ENCODE measurements at places on chromosomes 1 and 21.

DNA sequence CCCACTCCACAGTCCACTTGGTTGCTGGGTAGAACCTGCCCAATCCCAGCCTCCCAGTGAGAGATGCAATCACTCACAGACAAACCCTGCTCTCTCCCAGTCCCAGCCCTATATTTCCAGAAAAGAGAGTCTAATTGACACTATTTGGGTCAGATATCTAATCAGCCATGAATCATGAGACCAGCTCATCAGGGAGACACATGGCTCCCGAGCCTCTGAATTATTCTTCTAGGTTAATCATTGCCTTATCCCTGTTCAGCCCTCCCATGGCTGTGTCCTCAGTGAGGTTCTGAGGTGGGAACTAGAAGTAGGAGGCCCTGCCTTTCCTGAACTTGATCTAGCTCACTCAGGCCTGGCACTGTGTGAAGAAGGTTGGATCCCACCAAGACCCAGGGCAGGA, 49.9 kb upstream of the ZC3H12A start:
- DNase-seq: no peak

DNA sequence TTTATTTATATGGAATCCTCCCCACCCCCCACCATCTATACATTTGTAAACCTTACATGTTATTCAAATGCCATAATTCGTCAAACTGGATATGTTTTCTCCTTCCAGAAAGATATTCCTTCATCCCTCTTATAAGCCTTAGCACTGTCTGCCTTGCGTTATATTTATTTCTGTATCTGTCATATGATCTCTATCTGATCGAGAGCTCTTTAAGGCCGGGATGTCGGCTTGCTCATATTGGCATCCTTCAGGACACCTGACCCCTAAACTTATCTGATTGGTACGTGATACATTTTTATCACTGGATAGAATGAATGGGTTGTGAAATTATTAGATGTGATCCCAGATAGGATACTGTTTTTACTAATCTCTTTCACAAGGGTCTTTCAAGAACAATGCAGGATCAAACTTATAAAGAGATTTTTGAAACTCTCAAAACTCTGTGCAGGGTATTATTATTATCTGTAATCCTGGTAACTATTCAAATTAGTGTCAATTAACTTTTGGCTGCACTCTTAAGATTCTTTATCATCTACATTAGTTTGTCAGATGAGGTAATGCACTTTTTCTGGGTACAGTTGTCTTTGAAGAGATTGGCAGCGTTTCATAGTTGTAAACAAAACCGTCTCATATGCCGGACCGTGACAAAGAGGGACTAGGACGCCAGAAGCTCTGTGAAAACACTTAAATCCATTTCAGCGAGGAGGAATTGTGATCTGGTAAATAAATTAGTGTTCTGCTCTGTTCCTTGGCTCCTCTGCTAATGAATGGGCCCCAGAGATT, 152.0 kb downstream of the KIF26B start:
- no peak for DNase-seq

DNA sequence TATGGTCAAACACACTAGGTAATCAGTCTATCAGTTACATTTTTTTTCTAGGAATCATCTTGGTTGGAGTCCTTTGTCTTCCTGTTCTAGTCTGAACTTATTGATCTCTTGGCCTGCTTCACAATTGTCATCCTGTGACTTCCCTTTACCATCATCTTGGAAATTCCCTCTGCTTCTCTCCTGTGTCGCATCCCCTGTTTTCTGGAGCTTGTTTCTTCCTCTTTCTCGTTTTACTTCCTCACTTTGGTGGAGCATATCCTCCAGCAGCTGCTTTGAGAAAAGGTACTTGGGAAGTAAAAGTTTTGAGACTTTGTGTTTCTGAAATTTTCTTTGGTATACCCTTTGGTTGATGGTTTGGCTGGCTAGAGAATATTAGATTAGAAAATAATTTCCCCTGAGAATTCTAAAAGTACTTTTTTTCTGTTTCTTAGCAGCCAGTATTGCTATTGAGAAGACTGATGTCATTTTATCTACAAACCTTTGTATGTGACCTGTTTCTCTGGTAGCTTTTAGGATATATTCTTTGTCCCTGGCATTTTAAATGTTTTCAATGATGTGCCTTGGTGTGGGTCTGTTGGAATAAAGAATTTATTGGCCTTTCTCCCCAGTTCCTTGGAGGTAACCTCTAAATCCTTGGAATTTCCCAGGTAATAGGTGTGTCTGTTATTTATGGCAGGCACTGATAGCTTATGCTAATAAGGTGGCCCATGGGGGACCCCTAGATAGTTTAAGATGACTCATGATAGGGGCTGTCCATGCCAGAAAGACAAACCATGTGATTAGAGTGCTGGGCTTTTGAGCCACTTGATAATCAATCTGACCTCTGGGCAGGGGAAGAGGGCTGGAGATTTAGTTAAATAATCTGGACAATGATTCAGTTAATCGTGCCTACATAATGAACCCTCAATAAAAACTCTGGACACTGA, 6.1 kb upstream of the MYCL start:
- no peak for DNase-seq

GRCh38 chr1:172176206-172176605, 244.3 kb upstream of the C1orf105 start:
- no peak for DNase-seq

DNA sequence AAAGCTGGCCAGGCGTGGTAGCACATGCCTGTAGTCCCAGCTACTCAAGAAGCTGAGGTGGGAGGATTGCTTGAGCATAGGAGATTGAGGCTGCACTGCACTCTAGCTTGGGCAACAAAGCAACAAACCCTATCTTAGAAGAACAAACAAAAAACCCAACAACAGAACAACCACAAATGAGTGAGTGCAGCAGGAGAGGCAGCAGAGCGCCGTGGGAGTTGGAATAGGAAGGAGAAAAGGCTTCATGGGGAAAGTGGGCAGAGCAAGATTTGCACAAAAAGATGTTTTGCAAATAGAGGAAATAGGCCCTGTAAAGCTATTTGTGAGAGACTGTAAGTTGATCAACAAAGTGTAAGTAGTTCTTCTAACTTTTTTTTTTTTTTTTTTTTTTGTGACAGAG, 19.6 kb downstream of the SMAP2 start:
- no peak for DNase-seq

DNA sequence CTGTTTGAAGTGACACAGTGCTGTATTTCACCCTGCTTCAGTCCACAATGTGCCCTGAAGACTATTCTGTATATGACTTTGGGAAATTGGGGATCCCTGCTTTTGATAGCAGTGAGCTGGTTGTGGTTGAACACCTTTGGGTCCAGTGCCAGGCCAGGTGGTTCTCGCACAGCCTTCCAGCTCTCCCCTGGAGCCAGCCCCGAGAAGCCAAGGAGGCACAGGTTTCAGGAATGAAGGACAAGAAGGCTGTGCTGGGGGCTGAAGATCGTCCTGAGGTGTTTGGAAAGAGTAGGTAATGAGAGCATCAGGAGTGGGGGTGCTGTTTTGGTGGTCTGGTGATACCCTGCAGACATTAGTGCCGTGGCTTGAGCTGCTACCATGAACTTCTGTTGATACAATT, 131.4 kb upstream of the COL6A1 start:
- DNase-seq: no peak

DNA sequence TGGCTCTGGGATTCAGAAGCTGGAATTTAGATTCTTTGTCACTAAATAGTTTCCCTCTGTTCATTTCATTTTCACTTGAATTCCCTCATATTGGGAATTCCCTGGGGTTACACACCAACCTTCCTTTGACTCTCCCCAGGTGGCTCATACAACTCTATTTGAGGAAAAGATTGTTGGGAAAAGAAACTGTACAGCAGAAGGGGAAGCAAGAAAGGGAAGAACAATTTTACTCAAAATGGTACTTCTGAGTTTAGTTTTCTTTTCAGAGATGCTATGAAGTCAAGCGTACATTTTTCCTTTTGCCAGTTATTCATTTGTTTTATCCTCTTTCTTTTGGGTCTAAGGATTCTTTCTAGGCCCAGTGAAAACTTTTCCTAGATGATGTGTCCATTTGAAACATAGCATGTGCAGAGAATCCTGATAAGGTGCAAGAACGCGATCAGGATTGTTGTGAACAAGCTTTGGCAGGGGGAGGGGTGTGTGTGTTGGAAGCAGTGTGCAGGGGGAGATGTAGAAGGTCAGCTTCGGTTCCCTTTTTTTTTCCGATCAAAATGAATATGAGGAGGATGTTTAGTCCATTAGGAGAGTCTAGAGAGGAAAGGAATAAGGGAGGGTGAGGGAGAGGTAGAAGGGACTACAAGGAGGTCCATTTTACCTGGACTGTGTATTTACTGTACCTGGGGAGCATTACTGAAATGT, 26.8 kb upstream of the CD1D start:
- no peak for DNase-seq

- DNase-seq: no peak
Observed at GRCh38 chr1:205319081-205320018, 2.2 kb downstream of the NUAK2 start.

DNA sequence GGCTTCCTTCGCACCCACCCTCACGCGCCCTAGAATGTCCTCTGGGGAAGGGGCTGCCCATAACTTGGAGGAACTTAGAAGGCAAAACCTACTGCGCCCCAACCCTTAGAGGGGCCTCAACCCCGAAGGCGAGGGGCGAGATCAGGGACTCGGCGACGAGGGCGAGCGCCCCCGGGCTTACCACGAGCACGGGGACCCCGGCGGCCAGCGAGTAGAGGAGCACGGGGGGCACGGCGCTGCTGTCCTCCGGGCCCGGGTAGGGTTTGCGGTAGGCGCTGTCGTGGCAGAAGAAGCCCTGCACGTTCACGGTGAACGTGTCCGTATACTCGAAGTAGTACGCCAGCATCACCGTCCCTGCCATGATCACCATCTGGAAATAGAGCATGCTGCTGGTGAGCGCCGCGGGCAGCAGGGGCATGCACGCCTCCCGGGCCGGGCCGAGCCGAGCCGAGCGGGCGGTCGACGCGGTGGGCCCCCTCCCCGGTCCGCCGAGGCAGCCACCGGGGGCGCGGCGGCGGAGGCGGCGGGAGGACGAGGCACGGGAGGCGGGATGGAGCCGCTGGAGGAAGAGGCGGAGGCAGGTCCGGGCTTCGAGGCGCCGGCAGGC, 304 bp downstream of the PLPPR5 start:
- peak; percentile 50 for DNase-seq

- no peak for DNase-seq
Observed at GRCh38 chr1:160244209-160244608, 18.1 kb downstream of the DCAF8 start.

DNA sequence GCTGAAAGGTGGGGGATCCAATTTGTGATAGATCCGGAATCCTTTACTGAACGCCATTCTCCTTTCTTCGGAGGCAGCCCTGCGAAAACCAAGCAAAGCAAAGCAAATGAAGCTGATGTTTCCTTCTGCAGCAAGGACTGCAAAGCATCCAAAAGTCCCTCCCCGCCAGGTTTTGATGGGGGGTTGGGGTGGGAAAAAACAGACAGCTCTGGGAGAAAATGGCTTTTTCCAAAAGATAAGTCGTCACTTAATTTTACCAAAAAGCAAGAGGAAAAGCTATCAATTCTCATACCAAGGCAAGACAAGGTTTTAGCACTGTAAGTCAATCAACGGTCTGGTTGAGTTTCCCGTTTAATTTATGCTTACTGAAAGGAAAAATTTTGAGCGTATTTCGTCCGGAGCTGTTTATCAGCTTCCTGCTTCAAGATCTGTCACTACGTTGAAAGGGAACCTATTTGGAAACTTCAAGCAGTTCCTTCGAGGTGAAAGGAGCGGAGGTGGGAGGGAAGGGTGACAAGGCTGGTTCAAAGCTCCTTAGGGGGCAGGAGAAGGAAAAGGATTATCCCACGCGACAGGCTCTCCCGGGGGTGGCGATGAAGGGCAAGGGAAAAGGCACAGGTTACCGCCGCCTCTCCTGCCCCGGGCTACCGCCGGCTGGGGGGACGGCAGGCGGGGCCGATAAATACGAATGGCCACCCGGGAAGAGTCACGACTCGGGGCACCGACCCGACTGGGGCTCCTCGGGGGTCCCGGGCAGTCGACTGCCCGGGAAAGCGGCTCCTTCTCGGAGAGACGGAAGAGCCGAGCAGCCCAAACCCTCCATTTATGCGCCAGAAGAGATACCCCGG, 750 bp downstream of the SYNJ1 start:
- DNase-seq: peak; percentile 58

DNA sequence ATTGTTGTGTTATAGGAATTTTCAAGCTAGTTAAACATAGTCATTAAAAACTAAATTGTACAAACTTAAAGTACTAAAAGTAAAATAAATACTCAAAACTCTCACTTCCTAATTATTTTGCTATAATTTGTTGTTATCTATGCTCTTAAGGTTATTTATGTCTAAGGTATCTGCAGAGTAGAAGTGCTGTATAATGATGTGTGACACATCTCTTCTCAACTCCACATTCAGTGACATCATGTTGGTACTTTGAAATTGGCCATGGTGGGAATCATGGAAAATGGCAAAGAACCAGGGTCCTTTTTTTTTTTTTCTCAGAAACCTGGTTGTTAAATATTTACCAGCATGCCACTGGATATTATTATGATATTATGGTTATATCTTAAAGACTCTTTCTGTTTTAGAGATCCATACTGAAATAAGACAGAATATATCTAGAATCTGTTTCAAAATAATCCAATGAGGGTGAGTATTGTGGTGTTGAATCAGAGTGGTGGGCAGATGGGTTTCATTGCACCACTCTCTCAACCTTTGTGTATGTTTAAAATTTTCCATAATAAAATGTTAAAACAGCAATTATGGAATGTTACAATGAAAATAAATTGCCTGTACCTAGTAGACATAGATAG, 22.4 kb downstream of the LRRC8B start:
- no peak for DNase-seq

DNA sequence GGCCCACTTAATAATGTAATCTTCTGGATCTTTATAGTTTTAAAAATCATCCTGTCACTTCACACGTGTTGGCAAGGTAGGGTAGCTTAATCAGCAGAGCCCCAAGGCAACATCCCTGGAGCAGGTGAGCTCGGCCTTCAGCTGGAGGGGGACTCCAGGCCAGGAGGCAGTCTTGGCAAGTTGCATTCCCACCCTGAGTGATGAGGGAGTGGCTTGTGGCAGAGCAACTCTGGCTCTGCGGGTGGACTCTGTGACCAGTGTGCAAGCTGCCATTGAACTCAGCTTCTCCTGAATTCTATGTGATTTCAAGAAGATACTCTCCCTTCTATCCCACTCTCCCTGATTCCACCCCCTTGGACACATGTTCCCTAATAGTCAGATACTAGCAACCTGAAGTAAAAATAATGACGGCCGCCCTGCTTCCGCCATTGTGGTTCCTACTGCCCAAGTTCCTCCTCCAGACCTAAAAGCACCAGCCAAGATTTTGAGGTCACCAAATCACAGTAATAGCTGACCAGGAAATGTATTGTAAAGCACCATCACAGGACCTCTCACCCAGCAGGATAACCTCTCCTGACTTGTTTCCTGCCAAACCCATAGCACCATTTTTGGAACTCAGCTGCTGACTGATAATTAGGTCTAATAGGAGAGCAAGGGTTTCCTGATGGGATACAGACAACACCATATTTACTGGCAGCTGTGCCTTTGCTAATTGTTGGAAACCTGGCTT, 11.5 kb upstream of the LYST start:
- DNase-seq: no peak

GRCh38 chr1:100348549-100349144, 3.7 kb upstream of the CDC14A start:
- DNase-seq: no peak

GRCh38 chr1:156245451-156246232, 2.2 kb downstream of the PAQR6 start:
- DNase-seq: no peak

GRCh38 chr1:226186124-226187018, at the start of gene ACBD3:
Gene ACBD3, minus strand, starts transcription at chr1:226186741. Its CDS starts 66 bp downstream, at chr1:226186675.
- peak; percentile 96 for DNase-seq

Measured in HEK293T (cell line).